ENCODE measurements at places on chromosomes 12 and 14. TPM values are rescaled to one million over a fixed set of nuclear protein-coding genes. Genes with fewer than 3 reads are reported as not detected.

- DNase-seq = no peak
Measured at GRCh38 chr12:52745554-52745953, 31.6 kb downstream of the KRT76 start.

- no peak for DNase-seq
Measured at GRCh38 chr12:38515912-38516311, 199.3 kb downstream of the ALG10B start.

DNA sequence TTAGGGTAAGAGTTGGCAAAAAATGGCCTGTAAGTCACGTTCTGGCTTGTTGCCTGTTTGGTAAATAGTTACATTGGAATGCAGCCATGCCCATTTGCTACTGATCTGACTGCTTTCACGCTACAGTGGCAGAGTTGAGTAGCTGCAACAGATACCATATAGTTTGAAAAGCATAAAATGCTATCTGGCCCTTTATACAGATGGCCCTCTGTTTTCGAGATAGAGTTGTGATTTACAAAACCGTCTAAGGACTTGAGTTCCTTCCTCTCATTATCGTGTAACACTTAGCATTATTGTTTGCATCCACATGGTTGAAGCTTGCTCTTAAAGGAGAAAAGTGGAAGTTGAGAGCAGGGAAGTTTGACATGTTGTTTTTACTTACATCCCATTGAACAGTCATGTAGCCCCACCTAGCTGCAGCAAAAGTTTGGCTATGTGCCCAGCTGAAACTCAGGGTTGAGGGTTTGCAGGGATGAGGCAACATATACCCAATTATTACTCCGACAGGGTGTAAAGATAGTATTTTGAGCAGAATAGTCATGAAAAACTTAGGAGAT is 11.3 kb upstream of the SCFD1 start:
- peak; percentile 49 for DNase-seq

GRCh38 chr12:2190085-2190484 is 137.3 kb downstream of the CACNA1C start:
- DNase-seq = no peak

The USP44 gene
- total RNA-seq = not detected

The POTEM gene
- not detected for total RNA-seq

The ALDH1L2 gene
- 1.2 TPM for total RNA-seq

The EIF4B gene
- total RNA-seq = 834 TPM

Measured in Caki2 (cell line).